NCI-H146 (cell line): ENCODE measurements at places on chromosomes 3 and 15.

- DNase-seq: no peak
These were observed 66.4 kb downstream of the TCF12 start for GRCh38 chr15:56984681-56985481.

DNA sequence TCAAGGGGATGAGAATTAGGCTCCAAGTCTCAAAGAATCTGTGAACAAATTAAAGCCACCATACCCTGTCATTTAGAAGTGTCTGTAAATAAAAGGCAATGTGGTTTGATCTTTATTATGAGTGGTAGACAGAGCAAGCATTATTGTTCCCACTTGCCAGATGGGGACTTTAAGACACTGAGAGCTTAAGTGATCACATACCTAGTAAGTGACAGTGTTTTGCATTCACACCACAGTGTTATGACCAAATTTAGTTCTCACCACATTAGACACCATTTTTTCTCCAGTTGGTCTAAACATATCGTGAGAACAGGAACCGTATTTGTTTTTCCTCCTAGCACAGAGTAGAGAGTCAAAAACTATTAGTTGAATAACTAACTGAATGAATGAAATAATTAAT lies 13.2 kb upstream of the ZBED2 start:
- no peak for DNase-seq

DNA sequence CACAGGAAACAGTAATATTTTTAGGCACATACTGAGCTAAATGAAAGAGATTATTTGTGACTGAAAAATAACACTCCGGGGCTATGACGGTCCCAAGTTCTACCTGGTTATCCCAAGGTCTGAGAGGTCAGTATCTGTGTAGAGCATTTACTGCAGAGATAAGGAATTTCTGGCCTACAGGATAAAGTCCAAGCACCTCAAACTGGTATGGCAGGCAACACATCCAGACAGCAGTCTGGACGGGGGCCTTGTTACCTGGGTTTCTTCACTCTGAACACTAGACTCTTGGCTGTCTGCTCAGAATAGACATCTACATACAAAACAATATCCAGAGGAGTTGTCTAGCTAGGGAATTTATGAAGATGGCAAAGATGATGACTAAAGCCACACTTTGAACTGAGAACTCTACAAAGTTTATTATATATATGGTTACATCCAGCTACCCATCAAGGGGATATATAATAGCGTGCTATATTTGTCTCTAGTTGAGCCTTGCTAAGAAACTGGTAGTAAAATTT lies 42.0 kb upstream of the CLRN1 start:
- no peak for DNase-seq

DNA sequence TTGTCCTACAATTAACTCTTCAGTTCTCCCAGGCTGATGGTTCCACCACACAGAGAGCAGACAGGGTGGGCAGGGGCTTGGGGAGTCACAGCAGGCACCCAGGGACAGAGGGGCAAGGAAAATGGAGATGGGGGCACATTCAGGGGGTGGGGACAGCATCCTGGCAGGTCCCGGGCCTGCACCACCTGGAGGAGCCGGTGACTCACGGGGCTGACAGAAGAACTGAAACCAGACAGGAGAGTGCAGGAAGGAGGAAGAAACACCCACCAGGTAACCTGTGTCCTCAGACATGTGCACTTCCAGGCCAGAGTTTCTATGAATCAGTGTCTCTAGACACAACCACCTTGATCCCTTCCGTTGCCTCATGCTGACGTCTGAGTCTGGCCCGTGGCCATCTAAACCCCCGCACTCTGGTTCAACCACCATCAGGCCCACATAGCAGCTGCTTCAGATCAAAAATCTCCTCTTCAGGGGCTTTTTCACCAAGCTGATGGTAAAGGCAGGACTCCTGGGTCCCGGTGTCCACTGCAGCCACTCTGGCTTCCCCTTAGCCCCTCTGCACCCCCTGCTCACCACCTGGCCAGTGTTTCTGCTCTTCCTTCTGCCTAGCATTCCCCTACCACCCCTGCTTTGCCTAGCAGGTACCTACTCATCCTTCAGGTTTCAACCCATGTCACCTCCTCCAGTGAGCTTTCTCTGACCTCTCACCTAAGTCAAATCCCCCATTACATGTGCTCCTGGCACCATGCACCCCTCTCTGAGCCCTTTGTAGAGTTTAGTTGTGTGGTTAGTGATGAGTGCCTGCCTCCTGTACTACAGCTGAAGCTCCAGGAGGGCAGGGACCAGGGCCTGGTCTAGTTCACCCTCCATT lies 16.5 kb upstream of the CYP11A1 start:
- no peak for DNase-seq

GRCh38 chr3:196440696-196441095 lies 8.5 kb upstream of the UBXN7 start:
- DNase-seq: no peak

DNA sequence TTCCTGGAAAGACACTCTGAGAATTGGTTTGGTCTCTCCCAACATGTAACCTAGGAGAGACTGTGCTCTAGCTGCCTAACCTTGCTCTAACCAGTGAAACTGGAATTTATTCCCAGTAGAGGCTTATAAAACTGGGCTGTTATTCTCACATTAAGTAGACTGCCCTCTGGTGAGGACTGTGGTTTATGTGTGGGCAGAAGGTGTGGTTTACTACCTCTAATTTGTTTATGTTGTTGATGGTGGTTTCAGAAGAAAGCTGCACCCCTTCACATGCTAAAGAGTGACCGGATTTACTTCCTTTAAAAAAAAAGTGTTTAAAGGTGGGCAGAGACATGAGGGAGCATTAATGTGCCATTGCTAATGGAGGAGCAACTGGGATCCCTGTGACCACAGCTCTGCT lies 273.2 kb downstream of the MECOM start:
- no peak for DNase-seq

DNA sequence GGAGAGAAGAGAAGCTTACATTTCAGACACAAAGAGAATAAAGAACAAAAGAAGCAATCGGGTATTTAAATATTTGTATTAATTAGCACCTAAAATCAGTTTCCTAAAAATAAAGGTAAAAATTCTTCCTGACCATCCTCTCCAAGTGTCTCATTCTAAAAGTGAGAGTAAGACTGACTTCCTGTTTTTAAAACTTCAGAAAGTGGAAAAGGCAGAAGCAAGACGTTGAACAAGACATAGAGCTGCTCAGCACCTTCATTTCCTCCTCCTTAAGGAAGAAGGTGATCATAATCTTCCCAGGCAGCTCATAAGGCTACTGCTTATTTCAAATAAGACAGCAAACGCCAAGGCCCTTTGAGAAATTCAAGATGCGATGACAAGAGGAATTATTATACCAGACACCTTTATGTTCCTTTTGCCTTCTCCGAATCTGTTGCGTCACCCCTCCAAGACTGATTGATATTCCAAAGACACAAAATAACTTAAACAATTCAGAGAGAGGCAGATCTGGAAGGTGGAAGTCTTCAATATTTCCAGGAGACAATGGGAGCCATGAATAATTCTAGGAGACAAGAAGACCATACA lies 238.8 kb upstream of the TLE3 start:
- DNase-seq: no peak

- no peak for DNase-seq
These were observed 208.4 kb downstream of the TP63 start for GRCh38 chr3:189839576-189839975.

DNA sequence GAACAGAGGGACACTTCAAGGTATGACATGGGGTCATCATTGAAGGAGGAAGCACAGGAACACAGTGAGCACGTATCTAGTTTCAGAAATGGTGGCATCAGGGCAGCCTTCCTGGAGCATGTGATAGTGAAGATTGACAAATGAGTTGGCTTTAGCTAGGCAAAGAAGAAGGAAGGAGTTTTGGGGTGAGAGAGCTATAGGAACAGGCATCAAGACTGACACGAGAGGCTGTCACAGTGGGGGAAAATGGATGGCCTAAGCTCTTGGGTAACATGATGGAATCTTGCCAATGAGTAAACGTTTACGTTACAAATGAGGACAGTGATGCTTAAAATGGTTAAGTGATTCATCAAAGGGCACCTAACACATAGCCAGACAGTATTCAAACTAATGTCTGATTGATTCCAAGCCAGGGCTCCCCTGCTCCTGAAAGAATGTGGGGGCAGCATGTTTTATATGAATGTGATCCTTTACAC lies 23.1 kb upstream of the GPR171 start:
- DNase-seq: peak; percentile 31

DNA sequence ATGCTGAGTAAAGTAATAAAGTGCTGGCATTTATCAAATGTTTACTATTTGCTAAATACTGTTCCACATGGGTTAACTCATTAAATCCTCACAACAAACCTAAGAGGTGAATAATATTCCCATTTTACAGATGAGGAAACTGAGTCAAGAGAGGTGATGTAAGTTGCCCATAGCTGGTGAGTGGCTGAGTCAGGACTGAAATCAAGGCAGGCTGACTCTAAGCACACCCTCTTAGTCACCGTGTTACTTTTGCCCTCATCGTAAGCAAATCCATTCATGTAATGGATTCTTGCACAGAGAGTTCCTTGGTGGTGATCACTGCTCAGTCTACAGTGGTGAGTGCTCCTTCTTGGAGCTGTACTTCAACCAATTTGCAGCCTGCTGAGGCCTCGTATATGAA lies 28.9 kb upstream of the PTX3 start:
- no peak for DNase-seq

GRCh38 chr15:51493892-51494291 lies 128.7 kb downstream of the DMXL2 start:
- DNase-seq: no peak

GRCh38 chr3:58952128-58952917 lies 97.5 kb downstream of the CFAP20DC start:
- no peak for DNase-seq

- DNase-seq: no peak
These were observed 32.1 kb downstream of the EFHB start for GRCh38 chr3:19901918-19902317.

DNA sequence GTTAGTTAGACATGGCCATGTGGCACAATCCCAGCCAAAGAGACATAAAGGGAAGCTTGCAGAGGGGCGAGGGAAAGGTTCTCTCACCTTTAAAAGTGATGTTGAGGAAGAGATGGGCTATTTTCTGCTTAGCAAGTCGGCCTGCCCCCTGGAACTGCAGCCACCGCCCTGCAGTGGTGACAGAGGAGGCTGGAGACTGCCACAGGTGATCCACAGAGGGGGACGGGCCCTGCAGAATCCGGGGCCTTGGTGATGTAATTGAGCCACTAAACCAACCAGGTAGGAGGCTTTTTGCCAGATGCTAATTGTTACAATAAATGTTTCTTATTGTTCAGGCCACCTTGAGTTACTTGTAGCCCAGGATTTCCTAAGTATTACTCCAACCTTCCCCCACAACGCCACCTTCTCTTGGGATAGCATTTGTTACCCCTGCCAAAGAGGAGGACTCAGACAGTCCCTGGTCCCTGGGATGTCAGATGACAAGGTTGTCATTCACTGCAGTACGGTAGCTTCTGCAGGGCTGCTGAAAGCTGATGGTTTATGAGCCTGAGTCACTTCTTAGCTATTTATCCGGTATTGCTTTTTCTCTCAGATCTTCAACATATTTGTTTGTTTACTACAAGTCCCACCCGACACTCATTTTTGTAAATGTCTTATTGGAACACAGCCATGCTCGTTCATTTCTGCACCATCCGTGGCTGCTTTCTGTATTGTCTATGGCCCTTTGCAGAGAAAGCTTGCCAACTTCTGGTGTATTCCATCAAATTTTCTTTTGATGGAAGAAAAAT lies 63.3 kb upstream of the SEC61A1 start:
- no peak for DNase-seq

DNA sequence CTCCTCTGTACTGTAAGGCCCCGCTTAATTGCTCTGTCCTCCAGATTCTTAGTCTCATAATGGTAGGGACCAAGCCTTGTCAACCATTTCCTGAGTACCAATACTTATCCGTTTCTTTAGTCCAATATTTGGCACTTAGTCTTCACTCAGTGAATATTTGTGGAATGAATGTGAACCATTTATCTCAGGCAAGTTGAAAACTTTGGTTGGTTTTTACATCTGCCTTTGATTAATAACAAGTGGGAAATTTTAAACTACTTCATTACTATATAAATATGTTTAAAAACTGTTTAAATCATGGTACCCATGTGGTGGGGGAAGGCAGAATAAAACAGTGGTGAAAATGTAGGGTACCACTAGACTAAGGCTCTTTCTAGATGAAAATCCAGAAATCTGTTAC lies 15.2 kb downstream of the CA12 start:
- DNase-seq: no peak

GRCh38 chr3:11335056-11335608 lies 62.9 kb downstream of the ATG7 start:
- peak; percentile 27 for DNase-seq

DNA sequence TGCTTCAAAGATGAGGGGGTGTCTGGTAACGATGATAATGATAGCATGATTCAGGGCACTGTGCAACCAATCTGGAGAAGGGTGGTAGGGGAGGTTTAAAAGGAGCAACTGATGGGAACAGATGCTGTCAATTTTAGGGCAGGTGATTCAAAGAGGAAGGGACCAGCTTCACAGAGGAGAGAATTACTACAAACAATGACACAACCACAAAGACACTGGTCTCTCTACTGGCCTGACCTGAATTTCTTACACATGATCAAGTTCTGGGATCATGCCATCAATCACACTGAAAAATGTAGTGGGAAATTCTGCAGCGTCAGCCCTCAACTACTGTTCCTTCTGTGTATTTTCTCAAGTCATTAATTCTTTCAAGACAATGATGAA lies 2.6 kb upstream of the CDV3 start:
- no peak for DNase-seq

DNA sequence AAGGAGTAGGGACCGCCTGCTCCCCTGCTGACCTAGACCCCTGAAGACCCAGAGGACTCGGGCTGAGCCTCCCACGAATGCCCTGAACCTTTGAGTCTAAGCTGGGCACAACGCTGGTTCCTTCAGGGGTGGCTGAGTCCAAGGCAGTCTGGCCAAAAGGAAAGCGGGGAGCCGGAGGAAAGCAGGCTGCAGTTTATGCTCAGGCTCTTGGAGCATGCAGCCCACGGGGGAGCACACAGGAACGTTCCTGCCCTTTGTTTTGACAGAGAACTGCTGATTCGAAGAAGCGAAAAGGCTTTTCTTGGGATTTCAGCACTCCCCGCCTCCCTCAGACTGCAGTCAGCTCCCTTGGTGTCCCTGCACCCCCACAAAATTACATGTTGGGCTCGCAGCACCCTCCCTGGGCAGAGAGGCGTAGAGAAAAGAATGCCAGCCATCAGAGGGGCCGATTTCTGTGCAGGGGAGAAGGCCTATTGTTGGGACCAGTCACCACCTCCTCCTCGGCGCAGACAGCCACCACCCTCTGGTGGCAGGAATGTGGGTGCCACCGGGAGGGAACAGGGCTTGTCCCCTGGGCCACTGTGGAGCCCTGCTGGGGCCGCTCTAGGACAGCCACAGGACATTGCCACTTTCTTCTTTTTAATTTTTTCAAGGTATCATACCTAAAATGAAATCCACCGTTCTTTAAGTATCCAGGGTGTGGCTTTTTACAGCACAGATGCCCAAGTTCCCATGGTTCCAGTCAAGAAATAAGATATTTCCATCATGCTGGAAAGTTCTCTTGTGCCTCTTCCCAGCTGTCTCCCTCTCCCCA lies 72.2 kb downstream of the SMAD6 start:
- peak; percentile 33 for DNase-seq

GRCh38 chr3:176087066-176087697 lies 1110.1 kb downstream of the TBL1XR1 start:
- no peak for DNase-seq
